ENCODE measurements at places on chromosomes 7 and 10.

GRCh38 chr7:31123321-31123720 lies 71.2 kb downstream of the ADCYAP1R1 start:
- no peak for DNase-seq

DNA sequence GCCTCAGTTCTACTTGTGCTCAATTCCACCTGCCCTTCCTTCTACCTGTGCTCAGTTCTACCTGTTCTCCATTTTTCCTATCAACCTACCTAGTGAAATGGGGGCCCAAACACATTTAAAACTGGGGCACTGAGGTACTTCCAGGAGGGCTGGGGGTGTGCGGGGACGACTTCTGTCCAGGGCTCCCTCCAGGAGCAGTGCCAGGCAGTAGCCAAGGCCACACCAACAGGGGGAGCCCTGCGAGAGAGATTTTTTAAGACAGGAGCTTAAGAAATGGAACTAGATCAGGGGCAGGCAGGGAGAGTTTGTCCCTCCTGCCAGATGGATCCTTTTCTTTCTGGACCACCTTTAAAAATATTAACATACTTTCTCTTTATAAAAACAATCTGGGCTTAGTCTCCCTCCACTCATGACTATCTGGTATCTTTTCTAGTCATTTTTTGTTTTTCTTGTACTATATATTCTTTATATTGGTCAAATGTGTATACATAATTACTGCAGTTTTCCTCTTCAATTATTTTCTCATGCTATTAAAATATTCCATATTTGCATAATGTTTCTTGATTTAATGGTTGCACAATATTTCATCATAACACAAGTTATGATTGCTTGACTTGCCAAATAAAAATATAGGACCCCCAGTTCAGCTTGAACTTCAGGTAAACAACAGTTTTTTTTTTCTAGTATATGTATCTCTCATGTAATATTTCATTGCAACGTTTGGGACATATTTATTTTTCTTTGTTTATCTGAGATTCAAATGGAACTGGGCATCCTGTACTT lies 47.3 kb upstream of the INSYN2A start:
- no peak for DNase-seq

DNA sequence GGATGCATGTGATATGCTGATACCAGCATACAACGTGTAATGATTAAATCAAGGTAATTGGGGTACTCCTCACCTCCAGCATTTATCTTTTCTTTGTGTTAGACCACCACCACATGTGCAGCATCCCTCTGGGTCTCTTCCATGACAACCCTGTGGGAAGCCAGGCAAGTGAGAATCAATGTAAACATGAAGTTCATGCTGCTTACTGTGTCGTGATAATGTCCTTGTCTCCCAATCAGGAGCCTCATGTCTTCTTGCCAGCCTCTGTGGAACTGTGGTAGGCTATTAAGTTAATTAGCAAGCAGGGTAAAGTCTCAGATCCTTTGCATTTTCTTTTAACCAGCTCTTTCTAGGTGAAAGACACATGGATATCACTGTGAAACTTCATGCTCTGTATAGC lies 126.7 kb downstream of the TES start:
- no peak for DNase-seq

- DNase-seq = no peak
Measured at GRCh38 chr10:17178006-17178405, 23.5 kb downstream of the TRDMT1 start.

DNA sequence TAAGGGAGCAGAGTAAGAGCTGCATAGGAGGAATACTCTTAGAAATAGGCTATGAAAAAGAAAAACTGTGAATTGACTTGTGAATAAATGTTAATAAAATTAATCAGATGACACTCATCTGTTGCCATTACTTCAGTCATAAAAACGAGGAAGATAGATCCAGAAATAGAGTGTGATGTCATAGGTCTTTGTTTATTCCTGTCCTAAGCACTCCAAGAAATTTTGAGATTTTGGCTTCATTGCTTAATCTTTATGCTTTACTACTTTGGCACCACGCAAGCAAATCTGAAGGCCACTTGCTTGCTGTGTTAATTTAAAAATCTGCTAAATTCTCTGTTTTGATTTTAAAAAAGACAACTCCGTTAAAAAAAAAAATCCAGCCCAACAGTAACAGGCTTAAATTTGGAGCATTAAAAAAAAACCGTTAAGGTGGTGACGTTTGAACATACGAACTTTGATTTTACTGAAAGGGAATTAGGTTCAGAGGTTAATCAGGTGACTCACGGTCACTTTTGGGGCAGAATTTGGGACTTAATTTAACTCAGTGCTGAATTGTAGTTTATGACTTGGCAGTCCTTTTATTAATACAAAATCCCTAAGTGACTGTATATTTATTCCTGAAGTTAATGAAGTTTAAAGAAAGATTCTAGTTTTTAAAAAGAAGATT lies 3.4 kb downstream of the IFRD1 start:
- no peak for DNase-seq

GRCh38 chr10:11009471-11010308 lies 8.0 kb upstream of the CELF2 start:
- no peak for DNase-seq

DNA sequence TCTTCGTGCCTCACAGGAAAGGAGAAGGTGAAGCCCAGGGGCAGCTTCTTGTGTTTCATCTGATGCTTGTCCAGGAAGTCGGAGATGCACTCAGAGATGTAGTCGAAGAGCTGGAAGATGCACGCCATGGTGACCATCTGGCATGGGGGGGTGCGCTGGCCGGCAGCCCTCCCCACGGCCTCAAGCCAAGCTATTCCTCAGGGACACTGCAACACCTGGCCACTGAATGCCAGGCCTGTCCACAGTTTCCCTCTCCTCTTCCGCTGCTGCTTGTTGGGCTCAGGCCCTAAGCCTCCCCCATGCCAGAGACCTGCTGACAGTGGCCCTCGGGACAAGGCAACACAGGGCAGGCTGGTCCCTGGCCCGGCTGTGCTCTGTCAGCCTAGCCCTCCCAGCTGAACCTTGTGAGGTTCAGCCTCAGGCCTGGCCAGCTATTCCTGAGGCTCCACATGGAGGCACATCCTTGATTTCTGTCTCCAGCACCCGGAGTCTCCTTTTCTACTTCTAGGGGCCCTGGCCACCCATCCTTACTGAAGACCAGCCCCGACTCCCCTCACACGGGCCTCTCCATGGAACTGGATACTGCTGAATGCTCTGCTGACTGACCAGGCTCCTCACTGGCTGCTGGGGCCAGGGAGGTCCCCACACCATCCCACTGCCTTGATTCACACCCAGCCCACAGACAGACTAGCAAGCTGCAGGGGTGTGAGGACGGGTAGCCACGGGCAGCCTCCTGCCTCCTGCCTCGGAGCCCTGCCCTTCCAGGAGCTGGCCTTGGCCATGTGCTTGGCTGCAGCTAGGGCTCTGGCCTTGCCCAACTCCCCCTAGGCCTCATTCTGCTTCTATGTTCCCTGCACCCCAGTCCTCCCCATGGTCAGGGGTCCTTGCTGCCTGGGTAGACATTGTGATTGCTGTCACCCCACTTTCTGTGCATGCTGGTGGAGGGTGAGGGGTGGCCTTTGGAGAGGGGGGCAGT lies 10.1 kb upstream of the MYL7 start:
- DNase-seq = no peak

DNA sequence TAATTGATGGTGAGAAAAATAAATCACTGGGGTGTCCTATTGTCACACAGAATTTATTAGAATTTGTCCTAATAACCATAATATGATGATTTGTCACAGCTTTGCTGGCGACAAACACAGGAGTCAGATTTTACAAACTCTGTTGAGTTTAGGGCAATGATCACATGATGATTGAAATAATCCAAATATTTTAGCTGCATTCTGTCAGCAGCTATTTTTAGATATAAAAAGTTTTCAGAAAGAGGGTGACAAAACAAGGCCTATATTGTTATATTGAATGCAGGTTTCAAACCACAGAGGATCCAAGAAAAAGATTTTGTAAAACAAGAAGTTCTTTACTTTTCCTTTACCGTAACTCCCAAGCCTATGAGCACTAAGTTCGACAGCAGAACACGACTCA lies 178.8 kb downstream of the ADAM12 start:
- DNase-seq = no peak

DNA sequence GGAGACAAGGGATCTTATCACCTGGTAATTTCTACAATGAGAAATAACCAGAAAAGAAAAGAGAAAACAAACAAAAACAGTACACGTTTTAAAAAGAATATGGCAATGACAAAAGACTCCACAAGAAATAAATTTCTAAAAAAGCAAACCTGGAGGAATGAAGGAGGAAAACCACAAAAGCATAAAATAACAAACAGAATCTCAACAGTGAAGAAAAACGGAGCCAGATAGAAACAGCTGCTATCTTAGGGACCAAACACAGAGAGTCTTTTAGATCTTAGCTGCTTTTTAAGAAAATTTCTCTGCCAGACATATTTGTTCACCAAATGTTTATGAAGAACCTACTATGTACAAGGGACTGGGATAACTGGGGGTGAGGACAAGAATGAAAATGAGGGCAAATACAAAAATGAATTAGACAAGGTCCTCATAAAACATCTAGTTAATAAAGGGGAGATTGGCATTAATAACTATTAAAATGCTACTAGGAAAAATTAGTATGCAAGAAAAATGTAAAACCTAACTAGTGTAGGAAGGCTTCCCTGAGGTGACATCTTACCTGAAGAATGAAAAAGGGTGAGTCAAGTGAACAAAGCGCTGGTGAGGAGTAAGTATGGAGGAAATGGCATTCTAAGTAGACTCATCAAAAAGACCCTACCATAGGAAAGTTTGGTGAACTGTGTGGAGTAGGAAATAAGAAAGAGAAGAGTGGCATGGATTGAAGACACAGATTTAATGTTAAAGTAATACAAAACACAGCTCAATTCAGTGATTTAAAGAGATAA lies 34.3 kb downstream of the WASL start:
- no peak for DNase-seq

- no peak for DNase-seq
Measured at GRCh38 chr10:78148216-78148960, 114.7 kb downstream of the RPS24 start.

DNA sequence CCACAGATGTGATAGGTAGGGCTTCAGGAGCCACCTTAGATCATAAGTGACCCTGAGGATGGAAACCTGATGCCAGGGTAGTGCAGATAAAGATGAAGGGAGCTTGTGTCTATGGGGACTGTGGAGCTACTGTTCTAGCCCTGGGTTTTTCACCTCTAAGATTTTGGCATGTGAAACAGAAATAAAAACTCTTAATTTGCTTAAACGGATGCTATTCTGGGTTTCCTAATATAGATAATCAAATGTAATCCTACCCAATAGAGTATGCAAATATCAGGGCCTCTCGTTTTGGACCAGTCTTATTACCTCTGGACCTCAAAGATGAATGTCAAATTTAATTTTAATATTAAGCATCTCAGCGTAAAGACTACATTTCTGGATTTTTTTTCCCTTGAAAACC lies 49.3 kb downstream of the ABCB4 start:
- DNase-seq = no peak

- DNase-seq = no peak
Measured at GRCh38 chr7:1151653-1152425, 8.2 kb downstream of the ZFAND2A start.

- no peak for DNase-seq
Measured at GRCh38 chr10:75070476-75070875, 41.0 kb upstream of the SAMD8 start.

GRCh38 chr10:61832866-61833481 lies 68.5 kb upstream of the ARID5B start:
- no peak for DNase-seq

DNA sequence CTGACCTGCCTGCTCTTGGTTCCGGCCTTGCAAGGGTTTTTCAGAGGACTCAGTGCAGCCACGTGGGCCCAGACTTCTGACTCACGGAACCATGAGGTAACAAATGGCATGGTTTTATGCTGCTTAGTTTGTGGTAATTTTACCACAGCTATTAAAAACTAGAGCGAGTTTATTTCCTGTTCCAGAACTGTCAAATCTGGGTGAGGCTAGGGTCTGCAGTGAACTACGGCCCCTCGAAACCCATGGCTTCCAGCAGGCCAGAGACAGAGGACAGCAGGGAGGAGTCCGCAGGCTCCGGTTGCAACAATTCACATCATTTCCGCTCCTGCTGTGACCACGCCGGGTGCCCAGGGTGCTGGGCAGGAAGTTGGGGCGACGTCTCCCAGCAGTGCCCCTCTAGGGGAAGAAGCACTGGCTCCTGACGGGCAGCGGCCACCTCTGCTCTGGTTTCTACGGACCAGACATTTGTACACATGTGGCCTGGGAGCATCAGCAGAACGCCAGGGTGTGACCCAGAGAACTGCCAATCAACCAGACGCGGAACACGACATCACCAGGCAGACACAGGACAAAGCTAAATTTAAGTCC lies 74.8 kb downstream of the ADARB2 start:
- DNase-seq = no peak

GRCh38 chr7:158329014-158329610 lies 258.5 kb downstream of the PTPRN2 start:
- DNase-seq = no peak

- no peak for DNase-seq
Measured at GRCh38 chr10:60535427-60535826, 145.8 kb upstream of the ANK3 start.

GRCh38 chr10:62037890-62038608 lies 136.6 kb downstream of the ARID5B start:
- no peak for DNase-seq

All from activated CD4-positive, CD25-positive, alpha-beta regulatory T cell (primary cell).